Fibroblast of skin of right biceps (primary cell): ENCODE measurements at places on chromosomes 6 and 20.

- DNase-seq, result no peak
Measured at GRCh38 chr6:108083349-108083748, 8.8 kb upstream of the OSTM1 start.

GRCh38 chr20:37911261-37911660 lies 8.3 kb downstream of the VSTM2L start:
- no peak for DNase-seq

DNA sequence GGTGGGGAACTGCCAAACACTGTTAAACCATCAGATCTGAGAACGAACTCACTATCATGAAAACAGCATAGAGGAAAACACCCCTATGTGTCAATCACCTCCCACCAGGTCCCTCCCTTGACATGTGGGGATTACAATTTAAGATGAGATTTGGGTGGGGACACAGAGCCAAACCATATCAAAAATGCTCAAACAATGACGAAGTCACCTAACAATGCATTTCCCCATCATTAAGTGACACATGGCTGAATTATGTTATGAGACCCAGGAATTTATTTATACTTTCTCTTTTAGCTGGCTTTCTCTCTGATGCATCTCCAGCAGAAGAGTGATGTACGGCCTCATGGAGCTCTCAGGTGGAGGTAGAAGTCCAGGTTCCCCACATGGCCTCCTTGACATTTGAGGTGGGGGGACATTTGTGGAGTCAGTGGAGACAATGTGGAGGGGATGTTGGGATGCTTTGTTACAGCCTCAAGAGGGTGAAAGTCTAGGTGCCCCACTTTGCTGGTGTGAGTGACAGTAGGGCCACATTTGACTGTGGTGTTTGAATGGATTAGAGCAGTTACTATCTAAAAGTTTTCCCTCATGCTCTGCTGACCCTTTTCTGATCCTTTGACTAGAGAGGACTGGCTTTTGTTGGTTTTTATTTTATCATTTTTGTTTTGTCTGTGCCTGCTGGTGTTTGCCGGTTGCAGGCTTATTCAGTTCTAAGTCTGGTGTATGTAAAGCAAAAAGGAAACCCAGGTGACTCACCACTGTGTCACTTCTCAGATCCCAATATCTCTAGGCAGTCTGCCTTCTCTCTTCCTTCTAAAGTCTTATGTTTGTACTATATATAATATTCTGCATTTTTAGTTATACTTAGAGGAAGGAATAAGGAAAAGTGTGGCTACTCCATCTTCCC lies 18.5 kb upstream of the DCBLD1 start:
- peak; percentile 78 for DNase-seq

DNA sequence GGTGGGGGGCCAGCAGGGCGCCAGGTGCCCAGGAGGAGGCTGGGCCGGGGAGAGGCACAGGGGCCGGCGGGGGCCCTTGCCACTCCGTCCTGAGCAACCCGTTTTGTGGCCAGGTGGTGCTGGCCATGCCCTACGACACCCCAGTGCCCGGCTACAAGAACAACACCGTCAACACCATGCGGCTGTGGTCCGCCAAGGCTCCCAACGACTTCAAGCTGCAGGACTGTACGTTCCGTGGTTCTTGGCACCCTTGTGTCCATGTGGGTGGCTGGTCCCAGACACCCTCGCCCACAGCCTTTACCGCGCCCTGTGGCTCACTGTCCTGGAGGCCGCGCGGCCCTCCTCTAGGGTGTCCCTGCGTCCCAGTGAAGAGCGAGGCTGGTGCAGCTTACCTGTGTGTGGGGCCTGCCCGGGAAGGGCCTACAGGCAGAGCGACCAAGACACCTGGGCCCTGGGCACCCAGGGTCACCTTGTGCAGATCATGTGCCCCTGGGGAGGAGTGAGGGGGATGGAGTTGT lies 28.7 kb downstream of the PYGB start:
- no peak for DNase-seq

DNA sequence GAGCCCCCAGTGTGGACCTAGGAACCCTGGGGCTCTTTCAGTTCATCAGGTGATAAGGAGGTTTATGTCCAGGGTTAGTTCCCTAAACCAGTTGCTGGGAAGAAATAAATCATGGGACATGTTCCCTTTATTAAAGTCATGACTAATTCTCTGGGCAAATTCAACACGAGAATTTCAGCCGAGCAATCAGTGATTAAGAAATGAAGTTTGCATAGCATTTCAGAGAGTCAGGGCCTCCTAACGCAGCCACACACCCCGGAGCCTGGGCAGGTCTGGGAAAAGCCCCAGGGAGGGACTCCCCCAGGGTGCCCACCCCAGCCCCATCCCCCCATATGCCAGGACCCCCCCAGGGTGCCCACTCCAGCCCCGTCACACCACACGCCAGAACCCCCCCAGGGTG lies 20.1 kb downstream of the SLCO4A1 start:
- peak; percentile 74 for DNase-seq

- DNase-seq, result no peak
Measured at GRCh38 chr20:13934992-13935894, 55.2 kb downstream of the SEL1L2 start.

DNA sequence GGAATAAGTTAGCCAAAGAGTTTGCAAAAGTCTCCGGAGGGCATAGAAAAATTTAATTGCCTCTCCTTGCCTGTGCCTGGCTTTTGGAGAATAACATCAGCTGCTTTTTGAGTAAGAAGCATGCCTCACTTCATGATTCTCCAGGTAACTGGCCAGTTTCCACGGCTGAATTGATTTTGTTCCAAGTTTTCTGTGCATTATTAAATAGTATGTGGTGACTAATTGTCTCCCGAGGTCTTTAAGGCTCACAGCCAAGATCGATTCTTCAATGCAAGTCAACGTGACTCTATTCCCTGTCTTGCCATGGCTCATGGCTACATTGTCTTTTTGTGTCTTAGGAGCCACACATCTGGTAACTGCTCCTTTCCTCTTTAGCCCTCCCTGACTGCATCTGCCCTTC lies 54.2 kb downstream of the CNR1 start:
- no peak for DNase-seq
